HTR-8/SVneo (cell line): ENCODE measurements at places on chromosomes 7 and 10.

GRCh38 chr7:98870807-98871491 is 1.1 kb upstream of the TMEM130 start:
- no peak for DNase-seq

GRCh38 chr10:34899161-34899560 is 84.1 kb upstream of the PARD3 start:
- DNase-seq: no peak

GRCh38 chr10:127368101-127368500 is 171.7 kb upstream of the INSYN2A start:
- DNase-seq: no peak

DNA sequence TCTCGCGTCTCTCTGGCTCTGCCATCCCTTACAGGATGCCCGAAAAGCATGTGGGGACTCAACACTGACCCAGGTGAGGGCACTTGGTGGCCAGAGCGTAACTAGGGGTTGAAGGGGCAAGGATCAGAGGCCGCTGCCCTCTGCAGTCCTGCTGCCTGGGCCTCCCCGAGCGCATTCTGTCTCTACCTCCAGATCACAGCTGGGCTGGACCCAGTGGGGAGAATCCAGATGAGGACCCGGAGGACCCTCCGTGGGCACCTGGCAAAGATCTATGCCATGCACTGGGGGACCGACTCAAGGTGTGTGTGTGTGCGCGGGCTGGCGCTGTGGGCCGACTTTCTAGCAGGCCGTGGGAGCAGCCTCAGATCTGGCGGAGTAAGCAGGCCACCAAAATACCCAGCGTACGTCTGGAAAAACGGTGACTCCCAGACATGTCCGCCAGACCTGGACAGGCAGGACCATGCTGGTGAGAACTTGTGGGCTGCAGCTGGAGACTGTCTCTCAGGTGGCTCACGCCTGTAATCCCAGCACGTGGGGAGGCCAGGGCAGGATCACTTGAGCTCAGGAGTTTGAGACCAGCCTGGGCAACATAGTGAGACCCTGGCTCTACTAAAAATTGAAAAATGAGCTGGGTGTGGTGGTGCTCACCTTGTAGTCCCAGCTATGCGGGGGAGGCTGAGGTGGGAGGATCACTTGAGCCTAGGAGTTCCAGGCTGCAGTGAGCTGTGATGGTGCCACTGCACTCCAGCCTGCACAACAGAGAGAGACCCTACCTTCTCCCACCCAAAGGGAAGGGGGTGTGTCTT is 3.2 kb downstream of the GNB2 start:
- no peak for DNase-seq

DNA sequence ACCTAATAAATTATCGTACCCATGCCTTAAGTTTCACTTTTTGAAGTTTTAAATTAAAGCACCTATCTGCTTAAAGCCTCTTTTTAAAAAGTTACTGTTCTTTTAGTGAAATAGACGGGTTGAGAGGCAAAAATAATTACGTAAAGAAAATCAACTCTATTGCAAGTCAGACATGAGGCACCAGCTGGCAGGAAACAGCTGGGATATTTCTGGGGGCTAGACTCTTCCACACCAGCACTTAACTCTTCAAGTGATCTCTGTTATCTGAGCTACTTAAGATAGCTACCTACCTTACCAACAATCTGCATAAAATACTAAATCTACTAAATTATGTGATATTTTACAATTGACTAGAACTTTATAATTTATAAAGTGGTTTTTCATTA is 35.8 kb downstream of the GBF1 start:
- no peak for DNase-seq

DNA sequence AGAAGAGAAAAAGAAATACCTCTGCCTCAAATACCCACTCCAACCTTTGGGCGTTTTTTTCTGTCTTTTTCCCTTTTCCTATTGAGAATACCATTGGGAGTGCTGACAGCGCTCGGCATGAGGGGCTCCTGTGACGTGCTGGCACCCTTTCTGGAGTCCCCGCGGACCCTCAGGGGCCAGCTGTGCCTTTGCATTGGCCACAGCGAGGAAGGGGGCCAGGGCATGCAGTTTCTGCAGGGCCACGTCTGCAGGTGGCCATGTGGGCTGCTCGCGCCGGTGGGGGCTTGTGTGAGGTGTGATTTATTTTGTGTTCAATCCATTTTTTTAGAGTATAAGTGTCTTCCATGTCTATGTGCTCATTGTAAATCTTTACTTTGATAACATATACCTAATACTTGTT is 57.4 kb downstream of the INPP5A start:
- no peak for DNase-seq
